ENCODE measurements at places on chromosomes 12 and 14.

DNA sequence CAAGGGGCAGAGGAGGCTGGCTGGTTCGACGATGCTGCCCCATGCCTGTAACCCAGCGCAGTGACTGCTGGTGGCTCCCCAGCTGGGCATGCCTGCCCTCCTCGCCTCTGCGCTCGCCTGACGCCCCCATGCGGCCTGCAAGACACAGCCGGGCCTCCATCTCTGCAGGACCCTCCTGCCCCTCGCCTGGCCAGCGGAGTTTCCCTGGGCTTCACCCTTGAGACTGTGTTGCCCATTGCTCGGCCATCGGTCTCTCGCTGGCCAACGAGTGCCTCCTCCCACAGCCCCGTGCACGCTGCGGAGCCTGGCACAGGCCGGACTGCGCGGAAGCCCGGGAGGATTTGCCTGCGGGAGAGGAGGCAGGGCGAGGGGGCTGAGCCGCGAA, 17.6 kb downstream of the ASPG start:
- no peak for DNase-seq

DNA sequence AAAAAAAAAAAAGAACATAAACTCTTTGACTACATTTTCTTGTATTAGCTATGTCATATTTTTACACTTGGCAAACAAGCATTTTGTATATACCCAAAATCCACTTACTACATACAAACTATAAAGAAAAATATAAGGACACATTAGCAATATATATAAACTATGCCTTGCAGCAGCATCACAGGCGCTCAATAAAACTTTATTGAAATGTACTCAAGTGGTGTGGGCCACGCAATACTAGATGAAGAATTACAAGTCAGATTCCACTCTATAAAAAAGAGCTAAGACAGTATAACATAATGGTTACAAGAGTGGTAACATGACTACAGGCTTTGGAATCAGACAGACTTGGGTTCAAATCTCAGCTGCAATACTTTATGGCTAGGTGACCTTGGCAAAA, 3.1 kb upstream of the AP4S1 start:
- no peak for DNase-seq

DNA sequence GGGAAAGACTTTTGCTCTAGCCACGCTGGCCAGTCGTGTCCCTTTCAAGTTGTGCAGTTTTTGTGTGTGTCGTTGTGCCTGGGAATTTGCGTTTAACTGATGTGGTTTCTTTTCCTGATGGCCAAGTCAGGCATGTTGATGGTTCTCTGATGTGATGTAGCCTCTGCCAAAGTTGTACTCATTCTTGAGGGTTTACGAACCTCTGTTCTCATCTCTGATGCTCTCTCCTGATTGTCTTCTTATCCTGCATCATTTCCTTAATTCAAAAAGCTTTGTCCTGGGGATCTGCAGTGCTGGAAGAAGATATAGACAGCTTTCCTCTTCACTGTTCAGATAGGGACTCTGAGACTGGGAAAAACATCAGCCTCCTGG, 25.4 kb downstream of the CD9 start:
- no peak for DNase-seq

DNA sequence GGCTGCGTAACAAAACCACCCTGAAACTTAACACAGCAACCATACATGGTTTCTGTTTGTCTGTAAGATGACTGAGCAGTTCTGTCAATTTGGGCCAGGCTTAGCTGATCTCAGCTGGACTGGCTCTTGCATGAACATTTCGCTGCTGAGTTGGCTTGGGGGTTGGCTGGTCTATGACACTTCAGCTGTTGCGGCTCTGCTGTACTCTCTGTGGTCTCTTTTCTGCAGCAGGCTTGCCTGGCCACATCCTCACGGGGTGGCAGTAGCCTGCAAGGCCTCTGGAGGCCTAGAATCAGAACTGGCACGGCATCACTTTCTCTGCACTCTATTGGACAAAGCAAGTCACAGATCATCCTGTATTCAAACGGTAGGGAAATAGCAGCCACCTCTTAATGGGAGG, 216.2 kb downstream of the BCL11B start:
- no peak for DNase-seq

GRCh38 chr14:56417173-56417572, 162.4 kb upstream of the TMEM260 start:
- no peak for DNase-seq

DNA sequence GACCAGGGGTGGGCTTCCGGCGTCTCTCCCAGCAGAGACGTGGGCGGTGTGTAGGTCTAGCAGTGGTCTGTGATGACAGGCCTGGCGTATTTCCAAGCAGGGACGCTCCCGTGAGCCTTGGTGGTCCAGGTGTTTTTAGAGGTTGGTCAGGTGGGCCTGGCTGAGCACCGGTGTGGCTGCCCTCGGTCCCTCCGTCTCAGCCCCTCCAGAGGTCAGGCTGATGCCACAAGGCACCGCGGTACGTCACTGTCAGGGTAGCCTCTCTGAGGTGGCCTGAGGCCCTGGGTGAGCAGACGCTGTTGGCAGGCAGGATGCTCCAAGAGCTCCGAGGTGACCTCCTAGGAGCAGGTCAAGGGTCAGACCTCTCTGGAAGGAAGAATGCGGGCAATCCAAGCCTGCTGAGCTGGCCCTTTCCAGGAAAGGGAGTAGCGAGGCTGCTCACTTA, 13.6 kb downstream of the MTA1 start:
- DNase-seq, result no peak

DNA sequence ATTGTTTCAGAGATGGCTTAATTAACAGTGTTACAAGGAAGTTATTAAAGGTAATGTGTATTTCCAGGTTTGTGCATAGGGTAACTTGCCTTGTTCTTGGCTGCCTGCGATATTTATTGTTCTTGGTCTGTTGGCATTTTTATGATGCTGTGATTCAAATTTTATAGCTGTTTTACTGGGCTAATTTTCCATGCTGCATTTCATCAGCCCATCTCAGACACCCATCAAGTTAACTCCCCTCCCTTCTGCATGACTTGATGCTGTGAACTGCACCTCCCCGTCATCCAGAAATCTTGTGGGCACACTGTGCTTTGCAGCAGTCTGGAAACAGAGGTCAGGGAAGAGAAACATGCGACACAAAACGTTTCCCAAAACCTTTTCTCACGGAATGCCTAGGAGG, 1049.2 kb downstream of the AACS start:
- DNase-seq, result no peak

DNA sequence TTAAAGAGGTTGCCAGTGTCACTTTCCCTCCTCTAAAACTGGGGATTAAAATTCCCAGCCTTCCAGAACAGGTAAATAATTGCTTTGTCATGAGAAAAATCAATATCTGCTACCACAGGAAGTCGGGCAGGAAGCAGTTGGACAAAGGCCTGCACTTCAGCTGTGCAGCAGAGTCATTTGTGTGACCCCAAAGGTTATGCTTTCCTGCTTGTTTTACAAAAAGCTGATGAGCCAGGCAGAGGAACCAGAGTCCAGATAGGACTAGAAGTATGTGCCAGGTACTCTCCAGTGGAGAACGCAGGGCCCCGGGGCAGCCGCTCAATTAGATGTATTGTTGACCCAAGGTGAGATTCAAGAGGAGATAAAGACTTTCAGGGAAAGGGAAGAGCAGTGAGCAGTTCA, 117.1 kb upstream of the FRMD6 start:
- no peak for DNase-seq

- DNase-seq, result no peak
Observed at GRCh38 chr12:14576896-14577295, 9.2 kb upstream of the PLBD1 start.

DNA sequence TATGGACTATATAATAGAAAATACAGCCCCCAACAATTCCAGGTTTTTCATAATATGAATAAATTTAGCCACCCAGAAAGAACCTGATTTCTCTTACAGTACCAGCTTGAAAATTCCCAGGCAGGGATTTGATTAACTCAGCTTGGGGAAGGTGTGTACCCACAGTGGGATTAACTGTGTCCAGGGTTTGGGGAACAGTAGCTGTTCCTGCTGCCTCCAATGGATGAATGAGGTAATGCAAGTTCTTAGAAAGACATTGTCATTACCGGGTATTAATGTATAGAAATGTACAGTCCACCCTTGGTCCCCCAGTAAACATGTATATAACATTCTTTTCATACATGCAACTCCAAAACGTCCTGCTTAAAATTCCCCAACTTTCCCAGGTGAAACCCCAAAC, 115.6 kb downstream of the LRIG3 start:
- DNase-seq, result no peak

- DNase-seq, result no peak
Observed at GRCh38 chr14:65879248-65880009, 466.9 kb downstream of the FUT8 start.

- DNase-seq, result no peak
Observed at GRCh38 chr14:38866461-38866860, 236.6 kb downstream of the SEC23A start.

DNA sequence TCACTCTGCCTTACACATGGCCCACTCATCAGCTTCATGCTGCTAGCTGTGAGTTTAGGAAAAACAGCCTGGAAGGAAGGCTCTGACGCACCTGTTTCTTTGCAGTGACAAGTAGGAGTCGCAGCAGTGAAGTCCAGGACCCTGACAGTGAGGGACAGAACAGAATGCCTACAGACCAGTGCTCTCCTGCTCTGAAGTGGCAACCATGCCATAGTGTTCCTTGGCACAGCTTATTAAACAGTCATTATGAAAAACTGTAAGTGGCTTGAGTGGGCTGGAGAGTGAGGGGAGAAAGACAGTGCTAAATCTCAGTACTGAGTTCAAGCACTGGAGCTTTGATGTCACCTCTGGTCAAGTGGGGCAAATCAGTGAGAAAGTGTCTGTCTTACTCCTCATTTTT, 61.7 kb downstream of the MYRFL start:
- DNase-seq, result no peak

DNA sequence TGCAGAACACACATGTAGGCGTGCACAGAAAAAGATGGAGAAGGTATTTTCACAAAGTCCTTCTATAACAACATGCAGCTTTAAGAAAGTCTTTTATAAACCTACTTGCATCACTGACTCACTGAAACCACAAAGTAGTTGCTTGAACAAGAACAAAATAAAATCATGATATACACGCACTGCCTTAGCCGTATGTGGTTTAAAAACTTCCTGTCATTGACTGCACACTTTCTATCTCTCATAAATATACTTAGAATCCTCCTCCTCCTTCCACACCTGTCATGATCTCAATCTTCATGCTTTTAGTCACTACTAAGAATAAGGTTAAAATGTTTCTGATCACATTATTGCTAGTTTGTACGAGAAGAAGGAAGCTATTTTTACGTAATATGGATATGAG, 31.8 kb upstream of the RAD51AP1 start:
- no peak for DNase-seq

DNA sequence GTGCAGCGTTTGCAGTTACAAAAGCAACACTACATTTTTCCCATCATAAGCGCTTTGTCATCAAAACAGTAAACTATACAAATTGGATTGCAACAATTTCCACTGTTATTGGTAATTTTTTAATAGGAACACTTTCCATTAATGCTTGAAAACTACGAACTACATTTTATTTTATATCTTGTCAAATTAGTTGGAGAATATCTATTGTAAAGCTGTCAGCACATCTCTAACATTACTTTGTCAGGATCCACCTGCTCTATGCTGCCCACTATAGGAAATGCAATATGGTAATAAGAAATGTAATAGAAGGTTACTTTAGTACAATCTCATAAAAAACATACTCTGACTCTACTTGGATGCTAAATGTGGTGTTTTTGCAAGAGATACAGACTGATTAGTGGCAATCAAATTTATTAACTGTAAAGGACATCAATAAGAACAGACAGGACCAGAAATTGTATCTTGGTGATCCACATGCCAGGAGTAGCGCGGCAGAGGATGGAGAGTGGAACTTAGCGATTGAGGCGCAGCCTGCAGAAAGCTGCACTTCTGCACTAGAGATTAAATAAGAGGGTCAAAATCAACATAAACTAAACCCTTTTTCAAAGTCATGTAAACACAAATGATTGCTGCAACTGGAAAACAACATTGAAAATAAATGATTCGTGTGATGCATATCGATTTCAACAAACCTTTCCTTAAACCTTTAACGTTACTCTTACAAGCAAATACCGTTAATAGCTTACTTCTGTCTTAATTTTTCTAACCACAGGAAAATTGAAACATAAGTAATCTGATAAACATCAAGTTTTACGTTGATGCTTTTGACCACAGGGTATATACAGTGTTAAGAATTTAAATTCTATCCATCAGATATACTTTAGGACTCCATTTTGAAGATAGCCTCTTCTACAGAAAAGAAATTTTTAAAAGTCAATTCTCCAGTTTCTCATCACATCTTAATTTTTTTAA, 3.6 kb upstream of the ARID2 start:
- DNase-seq, result no peak

- no peak for DNase-seq
Observed at GRCh38 chr12:109878749-109879148, 1.6 kb downstream of the GLTP start.

DNA sequence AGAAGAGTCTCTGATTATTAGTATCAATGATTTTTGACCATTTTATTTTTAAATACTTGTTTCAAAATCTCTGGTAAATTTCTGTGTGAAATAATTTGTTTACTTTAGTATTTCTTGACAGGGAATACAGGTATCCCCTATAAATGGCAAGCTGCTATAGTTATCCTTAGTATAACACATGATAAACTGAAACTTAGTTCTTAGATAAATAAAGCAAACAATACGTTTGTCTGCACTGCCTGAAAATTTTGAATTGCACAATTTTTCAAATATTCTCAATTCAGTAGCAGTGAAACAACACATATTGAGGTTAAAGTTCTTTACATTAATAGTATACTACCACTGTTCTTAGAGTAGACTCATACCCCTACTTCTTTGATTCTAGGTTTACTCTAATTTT, 26.9 kb downstream of the CNOT2 start:
- DNase-seq, result no peak

DNA sequence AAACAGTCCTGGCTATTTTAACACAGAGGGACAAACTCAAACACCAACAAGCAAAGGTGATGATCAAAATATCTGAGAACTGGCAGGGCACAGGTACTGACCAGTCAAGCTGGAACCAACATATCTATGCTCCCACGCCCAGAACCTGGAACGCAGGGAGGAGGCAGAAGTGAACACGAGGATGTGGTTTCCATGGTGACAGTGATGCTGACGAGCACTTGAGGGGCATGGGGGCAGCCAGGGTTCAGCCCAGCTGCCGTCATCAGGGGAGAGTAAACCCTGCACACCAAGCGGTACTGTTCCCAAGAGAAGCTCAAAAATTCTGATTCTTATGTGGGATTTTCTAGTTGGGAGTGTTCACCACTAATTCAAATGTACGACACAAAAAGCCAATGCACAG, 113.6 kb upstream of the SFSWAP start:
- no peak for DNase-seq

- DNase-seq, result no peak
Observed at GRCh38 chr14:71606064-71606463, 326.2 kb upstream of the RGS6 start.
